ENCODE measurements at places on chromosomes 7 and 10. TPM values are rescaled to one million over a fixed set of nuclear protein-coding genes. Genes with fewer than 3 reads are reported as not detected.
A peak's percentile ranks its signal among the peaks of the same experiment; 100 is the strongest.

- no peak overlapping the region for H3K4me3 ChIP-seq
- H3K27me3 ChIP-seq, result no peaks in the 10 kb centered on the region
- no peaks in the 10 kb centered on the region for H3K36me3 ChIP-seq
- H3K27ac ChIP-seq, result no peak overlapping the region
- peaks cover 21% of the 10 kb centered on the region for H3K4me1 ChIP-seq
These were observed 15.8 kb downstream of the VOPP1 start for GRCh38 chr7:55556492-55556891.

GRCh38 chr7:46322937-46323336 is 401.9 kb upstream of the IGFBP3 start:
- no peak for DNase-seq
- no peak overlapping the region for H3K27ac ChIP-seq
- no peaks in the 10 kb centered on the region for H3K36me3 ChIP-seq
- no peaks in the 10 kb centered on the region for H3K27me3 ChIP-seq

DNA sequence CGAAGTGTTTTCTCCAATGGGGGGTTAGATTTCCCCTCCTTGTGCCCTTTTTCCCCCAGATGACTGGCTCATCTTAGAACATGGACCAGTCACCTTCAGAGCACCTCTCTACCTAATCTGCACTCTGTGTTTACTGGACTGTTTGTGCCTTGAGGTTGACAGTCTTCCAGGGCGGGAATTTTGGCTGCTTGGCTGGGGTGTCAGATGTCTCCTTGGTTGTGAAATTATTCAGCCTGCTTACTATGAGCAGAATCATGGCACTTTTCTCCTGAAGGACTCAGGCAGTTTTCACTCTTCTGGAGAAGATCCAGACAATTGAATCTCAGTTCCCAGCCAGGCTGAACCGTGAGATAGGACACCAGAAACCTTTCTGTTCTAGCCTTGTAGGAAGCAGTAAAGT is 60.3 kb upstream of the NFKB2 start:
- no peaks in the 10 kb centered on the region for H3K4me1 ChIP-seq
- H3K4me3 ChIP-seq, result no peak overlapping the region
- no peak for DNase-seq
- H3K27ac ChIP-seq, result no peak overlapping the region
- H3K36me3 ChIP-seq, result peaks cover 32% of the 10 kb centered on the region
- no peaks in the 10 kb centered on the region for H3K27me3 ChIP-seq

- H3K4me3 ChIP-seq, result peak overlapping the region; percentile 27
- peaks cover 18% of the 10 kb centered on the region for H3K27me3 ChIP-seq
- no peak overlapping the region for H3K27ac ChIP-seq
- H3K4me1 ChIP-seq, result peaks cover 17% of the 10 kb centered on the region
- no peak for DNase-seq
- H3K36me3 ChIP-seq, result no peaks in the 10 kb centered on the region
These were observed 168.3 kb upstream of the PPP1R3A start for GRCh38 chr7:114086914-114087652.

DNA sequence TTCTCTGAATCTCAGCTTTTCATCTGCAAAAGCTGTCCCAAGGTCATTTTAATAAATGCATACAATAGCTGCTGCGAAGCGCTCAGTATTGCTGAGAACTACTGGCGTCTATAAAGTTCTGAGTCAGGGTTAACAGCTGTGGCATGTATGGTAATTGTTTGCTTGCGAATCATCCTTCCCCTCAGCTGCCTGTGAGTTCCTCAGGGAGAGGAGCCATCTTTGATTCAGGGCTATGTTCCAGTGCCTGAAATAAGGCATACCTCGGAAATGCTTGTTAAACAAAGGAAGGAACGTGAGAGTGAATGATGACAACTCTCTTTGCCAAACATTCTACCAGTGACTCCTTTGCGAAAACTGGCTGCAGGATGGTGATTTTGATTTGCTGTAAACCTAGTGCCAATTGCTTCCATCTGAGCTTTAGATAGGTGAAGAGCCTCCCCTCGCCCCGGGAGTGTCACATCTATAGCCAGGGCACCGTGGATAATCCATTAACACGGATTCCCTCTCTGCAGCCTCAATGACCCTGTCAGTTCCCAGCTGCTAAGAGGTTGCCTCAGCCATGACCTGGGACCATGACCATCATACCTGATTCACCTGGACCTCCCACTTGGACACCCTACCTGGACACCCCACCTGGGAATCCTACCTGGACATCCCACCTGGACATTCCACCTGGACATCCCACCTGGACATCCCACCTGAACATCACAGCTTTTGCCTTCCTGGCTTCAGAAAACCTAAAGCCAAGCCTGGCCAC is 39.6 kb downstream of the GPRIN2 start:
- no peak overlapping the region for H3K4me3 ChIP-seq
- no peak overlapping the region for H3K27ac ChIP-seq
- no peak for DNase-seq
- no peaks in the 10 kb centered on the region for H3K36me3 ChIP-seq
- no peaks in the 10 kb centered on the region for H3K27me3 ChIP-seq
- H3K4me1 ChIP-seq, result no peaks in the 10 kb centered on the region

DNA sequence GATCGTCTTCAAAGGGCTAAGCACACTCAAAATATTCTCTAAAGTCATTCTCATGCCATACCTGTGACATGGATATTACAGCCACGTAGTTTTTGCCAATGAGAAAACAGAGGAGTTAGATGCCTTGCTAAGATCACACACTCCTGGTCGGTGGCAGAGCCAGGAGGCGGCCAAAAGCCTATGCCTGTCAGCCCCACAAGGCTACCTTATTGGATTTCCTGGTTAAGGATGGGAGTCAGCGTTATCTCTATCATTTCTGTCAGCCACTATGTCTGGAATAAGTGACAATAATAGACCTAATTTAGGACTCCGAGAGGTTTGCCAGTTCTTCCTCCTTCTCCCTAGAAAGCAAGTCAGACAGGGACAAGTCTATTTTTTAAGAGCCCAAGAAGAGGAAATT is 250.8 kb downstream of the TRIL start:
- no peak overlapping the region for H3K27ac ChIP-seq
- H3K4me3 ChIP-seq, result no peak overlapping the region
- no peaks in the 10 kb centered on the region for H3K4me1 ChIP-seq
- no peak for DNase-seq

DNA sequence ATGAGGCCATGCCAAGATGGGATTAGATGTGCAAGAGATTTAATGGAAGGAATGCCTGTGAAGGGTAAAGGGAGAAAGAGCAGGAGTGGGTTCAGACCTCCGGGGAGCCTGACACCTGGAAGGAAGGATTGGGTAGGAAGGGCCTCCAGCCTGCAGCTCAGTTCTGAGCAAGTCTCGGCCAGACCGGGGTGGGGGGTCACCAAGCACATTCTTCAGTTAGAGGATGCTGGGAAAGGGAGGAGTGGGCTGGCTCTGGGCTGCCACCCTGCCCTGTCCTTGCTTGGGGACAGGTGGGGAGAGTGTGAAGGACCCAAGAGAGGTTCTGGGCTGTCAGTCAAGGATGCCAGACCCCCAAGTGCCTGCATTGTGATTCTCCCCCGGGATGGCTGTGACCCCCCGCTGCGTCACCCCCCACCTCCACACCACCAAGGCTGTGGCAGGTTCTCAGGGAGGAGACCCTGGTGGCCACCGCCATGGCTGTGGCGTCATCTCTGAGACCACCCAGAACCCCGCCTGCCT is 16.5 kb upstream of the PRKAG2 start:
- no peaks in the 10 kb centered on the region for H3K4me1 ChIP-seq
- no peak for DNase-seq
- no peak overlapping the region for H3K27ac ChIP-seq
- H3K27me3 ChIP-seq, result no peaks in the 10 kb centered on the region
- no peak overlapping the region for H3K4me3 ChIP-seq

DNA sequence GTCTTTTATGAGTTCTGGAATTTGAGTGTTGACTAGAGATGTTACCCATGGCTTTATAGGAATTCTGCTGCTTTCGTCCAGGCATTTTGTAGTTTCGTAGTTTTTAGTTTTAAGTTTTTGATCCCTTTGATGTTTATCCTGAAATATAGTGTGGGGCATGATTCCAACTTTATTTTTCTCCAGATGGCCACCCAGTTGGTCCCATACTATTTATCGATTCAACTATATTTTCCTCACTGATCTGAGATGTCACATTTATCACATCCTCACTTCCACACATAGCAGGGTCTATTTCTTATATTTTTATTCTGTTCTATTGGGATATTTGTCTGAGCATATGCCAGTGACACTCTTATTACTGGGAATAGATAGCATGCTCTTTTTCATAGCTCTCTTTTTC is 33.9 kb downstream of the ADRA2A start:
- H3K4me1 ChIP-seq, result no peaks in the 10 kb centered on the region
- no peak overlapping the region for H3K4me3 ChIP-seq
- DNase-seq, result no peak

DNA sequence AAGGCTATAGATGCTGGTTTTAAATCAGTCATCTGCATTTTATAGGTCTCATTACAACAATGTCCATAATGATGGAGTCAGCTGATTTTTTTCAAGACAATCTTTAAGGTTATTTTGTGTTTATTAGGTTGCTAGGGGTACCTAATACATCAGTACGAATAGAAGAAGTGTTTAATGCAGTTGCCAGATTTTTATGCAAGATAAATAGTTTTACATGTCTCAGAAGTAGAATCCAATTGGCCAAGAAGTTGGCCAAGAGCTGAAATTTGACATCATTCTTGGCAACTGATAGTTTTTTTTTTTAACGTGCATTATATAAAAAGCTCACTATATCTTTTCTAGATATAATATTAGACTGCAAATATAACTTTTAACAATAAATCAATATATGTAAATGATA is 208.5 kb downstream of the TRIL start:
- H3K4me1 ChIP-seq, result no peaks in the 10 kb centered on the region
- H3K27ac ChIP-seq, result no peak overlapping the region
- H3K27me3 ChIP-seq, result no peaks in the 10 kb centered on the region
- H3K4me3 ChIP-seq, result no peak overlapping the region
- H3K36me3 ChIP-seq, result no peaks in the 10 kb centered on the region

GRCh38 chr10:105857268-105858264 is 1216.5 kb downstream of the SORCS3 start:
- no peaks in the 10 kb centered on the region for H3K36me3 ChIP-seq
- peak overlapping the region; percentile 14 for H3K27ac ChIP-seq
- DNase-seq, result no peak
- no peaks in the 10 kb centered on the region for H3K27me3 ChIP-seq
- H3K4me3 ChIP-seq, result no peak overlapping the region
- peaks cover 15% of the 10 kb centered on the region for H3K4me1 ChIP-seq

- H3K4me3 ChIP-seq, result no peak overlapping the region
- no peaks in the 10 kb centered on the region for H3K27me3 ChIP-seq
- H3K36me3 ChIP-seq, result no peaks in the 10 kb centered on the region
- peaks cover 52% of the 10 kb centered on the region for H3K4me1 ChIP-seq
These were observed 6.9 kb downstream of the KMT2E start for GRCh38 chr7:105020926-105021325.

GRCh38 chr10:49168831-49169500 is 19.2 kb downstream of the TMEM273 start:
- no peak overlapping the region for H3K27ac ChIP-seq
- H3K4me3 ChIP-seq, result no peak overlapping the region
- DNase-seq, result no peak
- H3K36me3 ChIP-seq, result no peaks in the 10 kb centered on the region

GRCh38 chr10:15624401-15625196 is 95.1 kb downstream of the ITGA8 start:
- no peaks in the 10 kb centered on the region for H3K36me3 ChIP-seq
- H3K27me3 ChIP-seq, result peaks cover 2% of the 10 kb centered on the region
- H3K4me3 ChIP-seq, result no peak overlapping the region
- H3K27ac ChIP-seq, result no peak overlapping the region

DNA sequence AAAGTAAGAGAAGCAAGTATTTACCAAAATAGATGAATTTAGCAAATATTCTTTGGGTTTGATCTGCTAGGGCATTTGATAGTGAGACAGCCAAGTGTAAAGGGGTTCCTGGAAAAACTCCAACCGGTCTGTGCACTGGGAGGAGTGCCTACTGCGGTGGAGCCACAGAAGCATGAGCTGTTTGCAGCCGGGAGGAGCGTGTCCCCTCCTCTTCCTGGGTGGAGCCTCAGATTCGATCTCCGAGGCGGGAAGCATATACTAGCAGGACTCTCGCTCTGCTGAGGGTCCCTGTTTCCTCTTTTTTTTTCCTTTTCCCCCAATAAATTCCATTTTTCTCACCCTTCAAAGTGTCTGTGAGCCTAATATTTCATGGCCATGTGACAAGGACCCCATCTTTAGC is 45.1 kb upstream of the MET start:
- H3K36me3 ChIP-seq, result no peaks in the 10 kb centered on the region
- no peak overlapping the region for H3K4me3 ChIP-seq

GRCh38 chr10:34058845-34059614 is 724.6 kb upstream of the NRP1 start:
- no peaks in the 10 kb centered on the region for H3K27me3 ChIP-seq
- no peaks in the 10 kb centered on the region for H3K4me1 ChIP-seq
- no peaks in the 10 kb centered on the region for H3K36me3 ChIP-seq
- no peak for DNase-seq

DNA sequence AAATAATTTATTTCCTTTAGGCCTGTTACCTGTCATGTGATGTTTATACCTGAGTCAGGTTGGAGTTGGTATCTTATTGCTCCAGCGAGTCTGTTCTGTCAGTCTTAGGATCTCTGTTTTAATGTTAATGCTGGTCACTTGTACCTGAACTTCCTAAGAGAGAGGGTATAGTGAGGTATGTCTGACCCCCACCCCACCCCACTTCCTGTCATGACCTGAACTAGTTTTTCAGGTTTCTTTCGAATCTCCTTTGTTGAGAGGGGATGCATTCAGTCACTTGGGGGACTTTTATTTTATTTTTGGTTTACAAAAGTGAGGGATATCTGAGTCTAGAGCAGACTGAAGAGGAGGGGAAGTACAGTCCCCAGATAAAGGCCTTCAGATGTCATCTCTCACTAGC is 769.0 kb upstream of the COBL start:
- DNase-seq, result no peak
- no peaks in the 10 kb centered on the region for H3K36me3 ChIP-seq
- no peaks in the 10 kb centered on the region for H3K4me1 ChIP-seq
- no peak overlapping the region for H3K27ac ChIP-seq

- H3K4me3 ChIP-seq, result no peak overlapping the region
- H3K27ac ChIP-seq, result no peak overlapping the region
- no peaks in the 10 kb centered on the region for H3K4me1 ChIP-seq
- H3K36me3 ChIP-seq, result no peaks in the 10 kb centered on the region
- DNase-seq, result no peak
These were observed 4.2 kb downstream of the STEAP4 start for GRCh38 chr7:88302486-88302885.

- no peaks in the 10 kb centered on the region for H3K36me3 ChIP-seq
- H3K27me3 ChIP-seq, result no peaks in the 10 kb centered on the region
- no peak overlapping the region for H3K4me3 ChIP-seq
- no peaks in the 10 kb centered on the region for H3K4me1 ChIP-seq
These were observed 68.2 kb upstream of the AGK start for GRCh38 chr7:141483044-141483443.

FRMPD2 gene
- not detected for total RNA-seq

TMEM140 gene
- 29.0 TPM for total RNA-seq

ITIH5 gene
- not detected for total RNA-seq

CHCHD3 gene
- total RNA-seq, result 31.2 TPM

GSAP gene
- total RNA-seq, result 39.0 TPM

FBXL13 gene
- total RNA-seq, result 0.44 TPM

VSTM4 gene
- not detected for total RNA-seq

SPDYE8 gene
- total RNA-seq, result not detected

UCMA gene
- not detected for total RNA-seq

PPRC1 gene
- total RNA-seq, result 42.7 TPM

NAT16 gene
- not detected for total RNA-seq

NKX6-2 gene
- total RNA-seq, result not detected

MOGAT3 gene
- not detected for total RNA-seq

VWC2 gene
- not detected for total RNA-seq

FGL2 gene
- total RNA-seq, result 129 TPM

P4HA1 gene
- 13.3 TPM for total RNA-seq

DNAJC12 gene
- total RNA-seq, result not detected

SCIN gene
- 0.31 TPM for total RNA-seq

UTF1 gene
- not detected for total RNA-seq
